ENCODE measurements at places on chromosomes 4 and X.

DNA sequence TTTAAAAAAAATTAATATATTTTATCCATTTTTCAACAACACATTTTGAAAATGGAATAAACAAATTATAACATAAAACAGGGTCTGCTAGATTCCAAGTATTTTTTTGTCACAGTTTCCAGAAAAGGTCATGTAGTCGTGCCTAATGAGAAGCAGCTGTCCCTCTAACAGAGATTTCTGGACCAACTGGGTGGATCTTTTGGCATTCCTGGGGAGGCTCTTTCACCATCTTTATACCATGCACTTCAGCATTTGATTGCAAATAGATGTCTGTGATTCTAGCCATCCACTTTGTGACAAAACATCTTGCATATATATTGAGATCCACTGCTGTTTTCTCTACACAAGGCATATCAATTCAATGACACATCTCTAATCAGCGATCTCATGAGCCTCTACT, 210.7 kb upstream of the LDB2 start:
- DNase-seq = no peak

DNA sequence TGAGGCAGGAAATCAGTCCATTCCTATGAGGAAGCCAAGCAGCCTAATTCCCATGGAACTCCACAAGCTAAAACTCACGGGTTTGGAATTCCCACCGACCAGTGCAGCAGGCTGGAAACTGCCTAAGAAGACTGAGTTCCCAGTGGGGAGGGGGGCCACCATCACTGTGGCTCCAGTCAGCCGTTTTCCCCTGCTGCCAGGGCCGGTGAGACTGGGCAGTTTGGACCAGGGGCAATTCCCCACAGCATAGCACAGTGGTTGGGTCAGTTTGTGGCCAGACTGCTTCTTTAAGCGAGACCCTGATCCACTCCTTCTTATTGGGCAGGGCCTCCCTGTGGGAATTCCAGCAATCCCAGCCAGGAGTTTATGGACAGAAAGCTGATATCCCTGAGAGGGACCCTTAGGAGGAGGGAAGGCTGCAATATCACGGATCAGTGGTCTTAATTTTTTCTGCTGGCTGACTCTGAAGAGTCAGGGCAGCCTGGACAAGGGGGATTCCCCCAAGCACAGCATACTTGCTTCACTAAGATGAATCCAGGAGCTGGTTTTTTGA, 20.7 kb downstream of the PAGE5 start:
- DNase-seq = no peak

DNA sequence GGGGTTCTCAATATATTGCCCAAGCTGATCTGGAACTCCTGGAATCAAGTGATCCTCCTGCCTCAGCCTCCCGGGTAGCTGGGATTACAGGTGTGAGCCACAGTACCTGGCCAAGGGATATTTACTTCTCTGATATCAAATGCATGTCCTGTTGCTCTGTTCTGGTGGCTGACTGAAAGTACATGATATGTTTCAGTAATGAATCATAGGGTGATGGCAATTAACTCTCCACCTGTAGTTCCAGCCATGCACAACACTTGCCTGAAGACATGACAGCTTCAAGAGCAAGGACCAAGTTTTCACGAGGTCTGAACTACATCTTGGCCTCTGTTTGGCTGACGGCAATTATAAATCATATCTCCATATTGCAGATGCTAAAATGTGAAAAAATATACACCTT, 9.1 kb downstream of the ZCCHC4 start:
- no peak for DNase-seq

DNA sequence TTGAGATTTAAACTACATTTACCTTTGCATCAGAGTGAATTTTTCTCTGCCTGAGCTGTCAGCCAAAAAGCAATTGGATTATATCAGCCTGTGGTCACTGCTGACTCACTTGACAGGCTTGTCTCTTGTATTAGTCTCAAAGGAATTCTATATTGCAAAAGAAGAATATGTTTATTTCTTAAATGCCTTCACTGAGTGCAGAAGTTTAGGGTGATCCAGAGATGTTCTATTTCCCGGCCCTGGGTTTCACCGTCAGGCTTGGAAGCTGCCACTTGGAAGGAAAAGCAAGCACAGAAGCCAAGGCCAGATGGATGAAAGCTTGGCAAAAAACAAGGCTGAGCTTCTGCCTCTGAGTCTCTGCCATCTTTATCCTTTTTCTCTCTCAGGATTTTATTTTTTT, 80.9 kb downstream of the FAM114A1 start:
- DNase-seq = no peak

DNA sequence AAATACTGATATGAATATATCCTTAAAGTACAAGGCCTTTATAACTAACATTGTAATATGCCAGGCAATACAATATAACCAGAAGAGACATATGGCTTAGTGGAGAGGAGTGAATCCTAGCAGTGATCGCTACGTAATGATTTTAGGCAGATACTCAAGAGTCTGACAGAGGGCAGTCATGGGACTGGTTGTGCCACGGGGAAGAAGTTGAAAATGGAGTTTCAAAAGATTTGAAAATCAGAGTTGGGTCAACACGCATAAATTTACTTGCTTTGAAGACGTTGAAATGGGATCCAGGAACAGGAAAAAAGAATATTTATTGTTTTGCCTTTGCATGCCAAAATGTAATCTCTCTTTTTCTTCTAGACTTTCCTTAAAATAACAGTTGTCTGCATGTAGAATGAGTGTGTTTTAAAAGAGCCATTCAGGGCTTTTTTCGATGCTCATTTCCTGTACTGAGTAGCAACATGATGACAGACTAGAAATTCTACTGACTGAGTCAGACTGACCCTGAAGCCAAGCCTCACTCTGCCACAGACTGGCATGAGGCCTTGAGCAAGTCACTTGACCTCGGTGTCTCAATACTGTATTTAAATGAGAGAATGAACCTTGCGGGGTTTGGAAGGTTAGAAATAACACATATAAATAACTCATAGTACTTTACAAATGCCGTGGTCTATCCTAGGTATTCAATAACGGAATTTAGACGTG, 8.1 kb upstream of the SMS start:
- DNase-seq = no peak

- DNase-seq = no peak
These were observed 11.0 kb downstream of the SH3BP2 start for GRCh38 chr4:2803624-2804448.

- DNase-seq = no peak
These were observed 63.4 kb upstream of the ENPEP start for GRCh38 chr4:110412354-110413065.

GRCh38 chr4:145302725-145303124, 122.3 kb upstream of the OTUD4 start:
- no peak for DNase-seq

GRCh38 chr4:133347409-133347808, 198.3 kb downstream of the PCDH10 start:
- DNase-seq = no peak

DNA sequence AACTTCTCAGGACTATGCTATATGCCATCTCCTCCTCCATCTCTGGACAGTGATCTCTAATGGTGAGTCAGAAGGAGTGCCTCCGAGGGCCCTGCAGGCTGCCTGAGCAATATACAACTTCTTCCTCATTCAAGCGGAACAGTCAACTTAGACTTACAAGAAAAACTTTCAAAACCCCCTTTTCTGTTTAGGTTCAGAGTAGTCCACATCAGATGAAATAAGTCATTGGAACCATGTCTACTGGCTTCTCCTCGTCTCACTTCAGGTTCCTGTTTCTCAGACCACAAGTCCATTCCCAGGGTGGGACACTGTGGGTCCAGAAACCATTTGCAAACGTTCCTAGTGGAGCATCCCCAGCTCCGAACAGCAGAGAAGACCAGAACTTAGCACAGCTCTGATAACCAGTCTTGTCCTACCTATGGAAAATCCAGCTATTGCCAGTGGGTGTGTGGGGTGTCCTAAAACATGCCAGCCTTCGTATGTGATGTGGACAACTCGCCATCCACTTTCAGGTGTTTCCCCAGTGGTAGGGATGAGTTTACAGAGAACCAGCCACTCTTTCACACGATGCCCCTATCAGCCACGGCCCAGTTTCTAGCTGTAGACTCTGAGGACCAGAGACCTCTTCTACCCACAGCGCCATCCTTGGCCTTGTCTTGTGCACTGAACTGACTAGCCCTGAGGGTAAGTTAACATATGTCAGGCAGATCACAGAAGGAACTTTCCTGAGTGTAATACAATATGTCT, 32.7 kb upstream of the NKRF start:
- no peak for DNase-seq

DNA sequence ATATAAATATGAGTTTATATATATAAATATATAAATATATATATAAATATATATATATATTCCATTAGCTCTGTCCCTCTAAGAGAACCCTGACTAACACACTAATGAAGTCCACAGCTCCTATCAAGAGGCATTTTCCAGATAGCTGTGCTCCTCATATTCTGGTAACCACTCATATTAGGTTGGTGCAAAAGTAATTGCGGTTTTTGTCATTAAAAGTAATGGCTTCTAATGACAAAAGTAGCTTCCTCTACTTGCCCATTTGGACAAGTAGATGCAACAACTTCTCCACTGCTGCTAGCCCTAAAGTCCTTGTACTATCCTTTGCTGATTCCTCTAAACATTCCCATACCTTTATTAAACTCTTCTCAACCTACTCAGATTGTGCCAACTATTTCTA, 182.0 kb downstream of the THOC2 start:
- no peak for DNase-seq

DNA sequence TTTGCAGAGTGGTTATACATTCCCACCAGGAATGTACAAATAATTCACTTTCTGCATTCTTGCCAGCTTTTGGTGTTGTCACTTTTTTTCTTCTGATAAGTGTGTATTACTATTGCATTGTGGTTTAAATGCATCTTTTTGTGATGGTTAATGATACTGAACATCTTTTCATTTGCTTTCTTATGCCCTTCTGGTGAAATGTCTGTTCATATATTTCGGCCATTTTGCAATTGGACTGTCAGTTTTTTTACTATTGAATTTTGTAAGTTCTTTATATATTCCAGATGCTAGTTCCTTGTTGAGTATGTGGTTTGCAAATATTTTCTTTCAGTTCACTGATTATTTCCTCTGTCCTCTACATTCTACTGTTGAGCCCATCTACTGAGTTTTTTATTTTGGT, 19.4 kb upstream of the BMP2K start:
- no peak for DNase-seq

DNA sequence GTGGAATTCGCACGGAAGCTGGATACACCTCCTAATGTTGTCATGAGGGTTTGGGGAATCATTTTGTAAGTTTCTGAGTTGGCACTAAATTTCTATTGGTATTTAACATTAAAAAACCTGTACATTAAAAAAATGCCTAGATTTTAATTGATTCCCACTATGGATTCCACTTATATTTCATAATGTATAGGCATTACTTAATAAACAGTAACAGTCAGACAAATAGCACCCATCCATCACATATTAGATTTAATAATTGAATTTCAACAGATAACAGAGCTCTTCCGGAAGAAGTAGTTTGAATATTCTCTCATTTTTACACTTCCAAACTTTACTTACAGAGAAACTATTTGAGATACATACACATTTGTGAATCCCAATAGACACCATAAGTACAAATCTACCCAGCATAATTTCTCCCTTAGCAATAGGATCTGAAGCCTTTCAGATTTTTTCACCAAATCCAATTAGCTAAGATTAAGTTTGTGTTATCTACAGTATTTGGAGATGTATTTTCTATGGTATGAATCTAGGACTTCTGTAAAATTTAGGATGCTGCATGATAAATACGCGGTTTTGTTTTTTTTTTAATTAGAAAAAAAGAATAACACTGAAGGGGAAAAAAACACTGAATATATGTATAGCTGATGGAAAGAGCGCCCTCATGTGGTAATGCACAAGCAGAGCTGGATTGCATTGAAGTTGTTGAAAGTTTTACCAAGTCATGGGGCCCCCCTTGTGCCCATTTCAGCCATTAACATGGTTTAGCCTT, 12.2 kb upstream of the ODAM start:
- no peak for DNase-seq

GRCh38 chr4:110508827-110509710, 33.1 kb downstream of the ENPEP start:
- DNase-seq = no peak

GRCh38 chr4:37279894-37280592, 35.5 kb downstream of the NWD2 start:
- no peak for DNase-seq

DNA sequence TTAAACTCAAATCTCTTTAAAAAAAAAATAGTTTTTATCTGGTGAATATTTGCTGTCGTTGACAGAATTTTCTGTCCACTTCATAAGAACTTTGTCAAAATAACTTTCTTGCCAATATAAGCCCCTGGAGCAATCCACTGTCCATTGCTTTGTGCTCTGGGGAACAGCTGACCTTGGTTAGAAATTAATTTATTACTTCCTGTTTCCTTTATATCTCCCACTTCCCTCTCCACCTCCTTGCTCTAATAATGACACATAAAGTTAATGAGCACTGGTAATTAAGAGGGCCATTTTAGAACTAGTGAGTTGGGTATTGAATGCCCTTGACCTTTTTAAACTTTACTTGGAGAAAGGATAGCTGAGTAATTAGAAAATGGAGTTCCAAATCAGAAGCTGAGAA, 151.3 kb upstream of the LEF1 start:
- no peak for DNase-seq

GRCh38 chrX:137545711-137546651, 19.9 kb upstream of the ZIC3 start:
- no peak for DNase-seq

DNA sequence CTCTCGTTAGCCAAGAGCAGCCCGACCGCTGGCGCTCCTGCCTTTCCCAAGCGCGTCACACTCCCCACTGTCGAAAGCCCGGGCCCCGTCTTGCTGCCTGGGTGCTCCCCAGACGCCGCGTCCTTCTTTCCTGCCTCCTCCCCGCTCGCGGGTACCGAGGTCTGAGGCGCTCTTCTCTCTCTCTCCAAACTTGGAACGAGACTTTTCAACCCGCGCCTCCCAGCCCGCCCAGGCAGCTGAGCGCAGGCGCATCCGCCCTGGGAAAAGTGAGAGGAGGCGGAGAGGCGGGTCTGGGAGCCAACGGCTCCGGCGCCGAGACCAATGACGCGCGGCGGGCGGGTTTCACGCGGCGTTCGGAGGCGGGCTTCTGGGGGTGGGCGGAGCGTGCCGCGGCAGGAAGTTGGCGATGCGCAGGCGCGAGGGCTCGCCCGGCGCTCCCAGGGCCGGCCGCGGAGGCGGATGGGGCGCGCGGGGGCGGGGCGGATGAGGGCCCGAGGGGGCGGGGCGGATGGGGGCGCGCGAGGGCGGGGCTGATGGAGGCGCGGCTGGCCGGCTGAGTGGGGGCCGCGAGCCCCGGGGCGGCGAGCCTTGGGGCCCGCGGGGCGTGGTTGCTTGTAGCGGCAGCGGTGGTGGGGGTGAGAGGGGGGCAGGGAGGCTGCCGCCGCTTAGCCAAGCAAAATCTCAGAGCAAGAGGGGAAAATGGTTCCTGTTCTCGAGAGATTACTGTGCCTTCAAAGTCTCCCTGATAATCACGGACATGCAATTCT, at the start of gene RBBP7:
Gene RBBP7 (minus strand): TSS at position 268 of the 767 bp plus-strand sequence. CDS start 309 bp downstream, outside the sequence.
- peak; percentile 21 for DNase-seq

GRCh38 chrX:72652082-72652481, 62.0 kb downstream of the PHKA1 start:
- DNase-seq = no peak

GRCh38 chr4:10288830-10289537, 168.2 kb downstream of the ZNF518B start:
- DNase-seq = no peak

GRCh38 chr4:189311251-189311650, 629.4 kb upstream of the FRG1 start:
- DNase-seq = no peak

GRCh38 chrX:142804085-142804484, 221.6 kb upstream of the SPANXN4 start:
- DNase-seq = no peak
